Skeletal muscle cell (primary cell): ENCODE measurements at places on chromosomes 16 and 17.

GRCh38 chr16:69894676-69895075 is 56.5 kb upstream of the CLEC18A start:
- DNase-seq = no peak

- DNase-seq = no peak
These were observed 97.2 kb downstream of the TBC1D16 start for GRCh38 chr17:79938336-79939093.

DNA sequence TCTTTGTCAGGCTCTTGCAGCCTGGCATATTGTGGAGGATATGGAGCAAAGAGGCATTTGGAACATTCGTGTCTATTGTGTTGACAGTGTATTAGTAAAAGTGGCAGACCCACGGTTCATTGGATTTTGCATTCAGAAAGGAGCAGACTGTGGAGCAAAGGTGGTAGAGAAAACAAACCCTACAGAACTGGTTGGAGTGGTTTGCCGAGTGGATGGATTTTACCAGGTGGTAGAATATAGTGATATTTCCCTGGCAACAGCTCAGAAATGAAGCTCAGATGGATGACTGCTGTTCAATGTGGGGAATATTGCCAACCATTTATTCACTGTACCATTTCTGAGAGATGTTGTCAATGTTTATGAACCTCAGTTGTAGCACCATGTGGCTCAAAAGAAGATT is 44.5 kb downstream of the EFCAB13 start:
- no peak for DNase-seq

GRCh38 chr16:9112166-9112843 is 20.9 kb downstream of the HAPSTR1 start:
- no peak for DNase-seq

DNA sequence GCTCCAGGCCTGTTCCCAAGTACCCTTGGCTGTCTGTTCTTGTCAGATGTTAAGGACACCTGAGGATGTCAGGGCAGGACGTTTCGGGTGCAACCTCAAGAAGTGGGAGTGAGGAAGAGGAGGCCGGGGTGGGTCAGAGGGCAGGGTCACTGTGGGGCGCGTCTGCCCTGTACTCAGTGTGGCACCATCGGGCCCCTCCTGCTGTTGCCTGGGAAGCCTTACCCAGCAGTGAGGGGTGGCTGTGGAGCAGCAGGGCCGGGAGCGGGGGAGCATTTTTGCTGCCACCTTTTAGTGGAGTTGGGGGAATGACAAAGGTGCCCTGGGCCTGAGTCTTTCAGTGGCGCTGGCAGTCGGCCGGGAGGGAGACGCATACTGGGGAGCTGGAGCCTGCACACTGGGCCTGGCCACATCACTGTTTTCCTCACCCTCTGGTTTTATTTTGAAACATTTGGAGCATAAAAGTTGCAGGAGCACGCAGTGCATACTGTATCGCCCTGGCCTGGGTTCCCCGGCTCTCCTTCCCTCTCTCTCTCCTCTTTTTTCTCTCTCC is 11.1 kb upstream of the FLYWCH1 start:
- no peak for DNase-seq

DNA sequence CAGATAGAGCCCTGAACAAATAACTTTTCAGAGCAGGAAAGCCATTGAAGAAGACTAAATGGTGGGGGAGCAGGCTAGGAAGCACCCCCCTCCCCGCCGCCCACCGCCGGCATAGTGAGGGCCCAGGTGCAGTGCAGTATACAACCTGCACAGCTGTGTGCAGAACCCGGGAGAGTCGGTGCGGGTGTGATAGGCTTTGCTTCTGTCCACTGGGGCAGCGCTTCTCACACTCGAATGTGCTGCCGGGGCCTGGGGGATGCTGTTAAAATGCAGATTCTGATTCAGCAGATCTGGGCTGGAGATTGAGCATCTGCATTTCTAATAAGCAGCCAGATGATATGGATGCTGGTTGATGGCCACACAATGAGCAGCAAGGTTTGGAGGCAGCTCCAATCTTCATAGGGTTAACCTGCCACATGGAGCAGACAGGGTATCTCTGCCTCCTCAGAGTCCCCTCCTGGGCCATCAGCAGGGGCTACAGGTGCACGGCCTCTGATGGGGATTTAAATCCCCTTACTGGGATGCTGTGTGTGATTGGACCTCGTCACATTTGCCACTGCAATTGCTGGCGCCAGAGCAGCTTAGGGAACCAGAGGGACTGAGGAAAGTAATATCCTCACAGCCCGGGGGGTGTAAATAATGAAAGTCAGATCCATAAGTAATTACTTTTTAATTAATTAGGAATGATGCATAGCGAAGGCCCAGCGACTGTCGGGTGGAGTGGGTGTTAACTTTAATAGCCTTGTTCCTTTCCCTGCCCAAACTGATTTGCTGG is 172.0 kb upstream of the RPL38 start:
- DNase-seq = no peak

DNA sequence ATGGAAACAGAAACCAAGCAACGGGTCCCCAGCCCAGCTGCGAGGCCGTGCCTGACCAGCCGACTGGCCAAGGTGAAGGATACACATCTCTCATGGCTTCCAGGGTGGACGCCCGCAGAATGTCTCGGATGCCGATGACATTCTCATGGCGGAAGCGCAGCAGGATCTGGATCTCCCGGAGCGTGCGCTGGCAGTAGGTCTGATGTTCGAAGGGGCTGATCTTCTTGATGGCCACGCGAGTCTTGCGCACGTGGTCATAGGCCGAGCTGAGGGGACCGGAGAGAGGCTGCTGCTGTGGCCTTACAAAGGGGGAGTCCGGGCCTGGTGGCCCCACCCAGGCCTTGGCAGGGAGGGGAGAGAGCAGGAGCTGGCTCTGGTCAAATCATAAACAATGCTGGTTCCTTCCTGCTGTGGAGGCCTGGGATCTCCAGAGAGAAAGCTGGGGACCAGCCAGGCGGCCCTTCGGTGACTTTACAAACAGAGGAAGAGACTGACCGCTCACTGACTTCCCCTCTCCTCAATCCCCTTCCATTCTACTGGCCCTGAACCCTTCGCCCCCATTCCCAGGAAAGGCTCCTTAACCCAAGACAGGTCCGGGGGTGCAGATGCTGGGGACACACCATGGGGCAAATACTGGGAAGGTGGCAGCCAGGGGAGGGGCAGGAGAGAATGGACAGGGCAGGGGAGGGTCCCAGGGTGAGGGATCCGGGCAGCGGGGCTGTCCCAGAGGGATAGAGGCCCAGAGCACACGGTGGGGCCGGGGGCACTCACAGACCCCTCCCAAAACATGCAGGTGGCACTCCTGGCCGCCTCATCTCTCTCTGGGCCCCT is 1.1 kb downstream of the MAPK3 start:
- DNase-seq = no peak

DNA sequence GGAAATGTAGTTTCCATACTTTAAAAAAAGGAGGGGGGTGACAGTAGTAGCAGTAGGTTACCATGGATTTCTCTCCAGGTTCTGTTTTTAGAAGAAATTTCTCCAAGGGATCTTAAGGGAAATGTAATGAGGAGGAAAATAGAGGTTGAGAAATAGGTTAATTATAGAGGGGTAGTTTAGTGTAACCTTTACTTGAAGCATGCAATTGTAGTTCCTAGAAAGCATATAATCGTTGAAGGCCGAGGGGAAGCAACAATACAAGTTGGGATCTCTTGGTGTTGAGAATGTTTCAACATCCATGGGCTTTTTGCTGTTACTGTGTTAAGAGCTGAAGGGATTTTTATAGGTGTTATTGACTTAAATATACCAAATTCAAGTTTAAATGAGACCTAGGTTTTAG is 25.1 kb downstream of the TNRC6A start:
- no peak for DNase-seq

DNA sequence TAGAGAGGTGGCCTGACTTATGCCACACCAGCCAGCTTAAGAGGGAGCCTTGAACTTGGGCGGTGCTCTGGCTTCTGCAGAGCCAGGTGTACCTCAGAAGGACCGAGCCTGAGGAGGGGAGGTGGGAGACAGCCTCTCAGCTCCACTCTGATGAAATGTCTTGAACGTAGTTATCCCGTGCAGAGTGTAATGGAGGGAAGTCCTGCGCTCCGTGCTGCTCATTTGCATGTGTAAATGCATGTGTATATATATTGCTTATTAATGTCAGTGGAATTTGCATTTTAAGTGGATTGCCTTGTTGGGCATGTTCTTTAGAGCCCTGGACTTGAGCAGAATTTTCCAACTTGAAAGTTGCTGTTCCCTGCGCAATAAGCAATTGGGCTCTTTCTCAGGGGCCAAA is 264.9 kb upstream of the SDK2 start:
- no peak for DNase-seq

- DNase-seq = no peak
These were observed 9.0 kb upstream of the CDH3 start for GRCh38 chr16:68636064-68636560.

- DNase-seq = no peak
These were observed 447.3 kb upstream of the MAF start for GRCh38 chr16:80047842-80048241.

GRCh38 chr17:17109907-17110306 is 67.7 kb downstream of the MPRIP start:
- DNase-seq = no peak

DNA sequence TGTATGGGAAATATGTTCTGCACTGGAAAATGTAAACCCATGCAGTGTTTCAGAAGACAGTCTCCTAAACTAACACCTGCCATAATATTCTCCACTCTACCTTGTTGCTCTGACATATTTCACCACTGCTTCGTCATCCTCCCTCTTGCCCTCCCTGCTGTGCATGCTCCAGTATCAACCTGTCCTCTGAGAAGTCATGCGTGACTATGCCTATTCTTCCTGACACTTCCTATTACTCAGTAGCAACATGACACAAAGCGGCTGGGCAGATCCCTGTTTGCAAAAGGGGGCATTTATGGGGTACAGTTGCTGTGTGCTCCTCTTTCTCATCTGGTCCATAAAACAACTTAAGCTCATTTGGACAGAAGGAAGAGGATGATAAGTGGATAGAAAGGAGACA is 805.6 kb upstream of the EEF2KMT start:
- no peak for DNase-seq

- DNase-seq = no peak
These were observed 13.3 kb upstream of the OR1F1 start for GRCh38 chr16:3174618-3175148.

DNA sequence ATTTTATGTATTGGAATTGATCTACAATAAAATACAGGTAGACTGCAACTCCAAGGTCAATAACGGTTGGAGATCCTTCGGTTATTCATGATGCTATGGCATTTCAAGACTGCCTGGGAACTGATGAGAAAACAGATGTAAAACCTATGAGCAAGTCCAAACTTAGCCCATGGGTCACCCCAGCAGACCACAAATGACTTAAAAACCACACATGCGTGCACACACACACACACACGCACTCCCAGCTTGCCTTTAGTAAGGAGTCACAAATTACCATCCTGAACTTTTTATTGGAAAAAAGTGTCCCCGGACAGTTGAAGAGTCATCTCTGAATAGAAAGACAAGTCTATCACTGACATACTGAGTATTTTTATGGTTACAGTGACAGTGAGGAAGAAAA is 26.7 kb downstream of the TRIM25 start:
- no peak for DNase-seq

- DNase-seq = no peak
These were observed 197.3 kb downstream of the ANKFN1 start for GRCh38 chr17:56350592-56350991.

- DNase-seq = no peak
These were observed 18.1 kb downstream of the TRPV2 start for GRCh38 chr17:16433514-16433913.

DNA sequence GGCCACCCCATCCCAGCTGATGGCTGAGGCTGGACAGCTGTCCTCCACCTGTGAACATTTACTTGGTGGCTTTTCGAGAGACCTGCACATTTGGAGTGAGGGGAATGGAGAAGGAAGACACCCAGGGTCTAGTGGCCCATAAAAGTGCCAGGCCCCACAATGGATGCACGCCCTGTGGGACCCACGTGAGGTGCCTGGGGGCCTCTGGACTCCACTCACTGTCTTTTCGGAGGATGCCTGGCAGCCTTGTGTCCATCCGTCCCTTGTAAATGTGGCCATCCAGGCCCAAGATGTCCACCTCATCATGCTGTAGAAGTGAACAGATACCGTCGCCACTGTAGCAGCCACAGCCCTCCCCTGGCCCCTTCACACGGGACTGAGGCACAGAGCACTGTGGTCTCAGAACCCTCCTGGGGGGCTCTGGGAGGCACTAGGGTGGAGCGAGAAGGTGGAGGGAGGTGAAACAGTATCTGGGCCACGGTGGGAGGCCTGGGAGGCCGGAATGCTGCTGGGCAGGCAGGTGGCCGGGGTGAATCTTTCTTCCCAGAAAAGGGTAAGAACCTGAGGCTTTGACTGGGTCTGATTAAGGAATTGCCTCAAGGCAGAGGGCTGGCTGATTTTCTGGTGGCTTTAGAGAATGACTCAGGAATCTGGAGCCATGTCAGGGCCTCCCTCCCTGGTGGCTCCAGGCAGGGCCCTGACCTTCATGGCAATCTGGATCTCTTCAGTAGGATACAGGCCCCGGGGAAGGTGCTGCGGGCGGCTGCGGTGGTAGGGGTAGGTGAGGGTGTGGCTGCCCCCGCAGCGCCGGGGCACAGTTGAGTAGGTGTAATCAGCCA is 11.5 kb downstream of the UBALD2 start:
- DNase-seq = no peak

- no peak for DNase-seq
These were observed 35.8 kb upstream of the ADGRG1 start for GRCh38 chr16:57592591-57593003.

DNA sequence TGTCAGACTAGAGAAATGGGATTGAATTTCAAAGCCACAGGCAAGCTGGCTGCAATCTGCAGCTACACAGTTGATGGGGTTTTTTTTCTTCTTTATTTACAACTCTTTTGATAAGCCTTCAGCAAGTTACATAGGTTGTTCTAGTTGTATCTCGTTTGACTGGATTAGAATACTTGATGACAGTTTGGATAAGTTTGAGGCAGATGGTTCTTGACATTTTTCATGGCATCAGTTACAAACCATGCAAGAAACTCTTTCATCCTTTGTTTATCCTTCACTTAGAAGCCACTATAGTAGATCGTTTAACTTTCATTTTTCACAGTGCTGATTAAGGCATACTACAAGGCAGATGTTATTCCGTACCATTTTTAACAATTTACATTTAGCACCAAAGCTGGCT is 238.9 kb downstream of the TOX3 start:
- no peak for DNase-seq
